ENCODE measurements at places on chromosomes 2 and 18.
A peak's percentile ranks its signal among the peaks of the same experiment; 100 is the strongest.

- no peak for DNase-seq
Measured at GRCh38 chr18:60182223-60182622, 190.4 kb downstream of the MC4R start.

- no peak for DNase-seq
Measured at GRCh38 chr2:9695941-9696340, 65.1 kb upstream of the YWHAQ start.

DNA sequence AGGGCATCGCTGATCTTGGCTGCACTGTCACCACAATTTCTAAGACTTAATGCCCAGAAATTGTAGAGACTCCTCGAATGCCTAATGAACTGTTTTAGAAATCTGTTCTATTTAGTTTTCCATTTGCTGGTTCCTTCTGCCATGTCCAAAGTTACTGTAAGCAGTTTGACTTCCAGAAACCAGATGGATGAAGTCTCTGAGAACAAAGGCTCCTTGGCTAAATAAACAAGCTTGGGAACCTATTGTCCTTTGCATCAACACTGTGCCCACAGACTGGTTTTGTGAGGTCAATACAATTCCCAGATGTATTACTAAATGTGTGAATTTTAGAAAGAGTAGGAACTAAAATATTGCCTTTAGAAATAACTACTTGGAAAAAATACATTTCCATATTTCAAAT is 600.2 kb downstream of the NYAP2 start:
- no peak for DNase-seq

DNA sequence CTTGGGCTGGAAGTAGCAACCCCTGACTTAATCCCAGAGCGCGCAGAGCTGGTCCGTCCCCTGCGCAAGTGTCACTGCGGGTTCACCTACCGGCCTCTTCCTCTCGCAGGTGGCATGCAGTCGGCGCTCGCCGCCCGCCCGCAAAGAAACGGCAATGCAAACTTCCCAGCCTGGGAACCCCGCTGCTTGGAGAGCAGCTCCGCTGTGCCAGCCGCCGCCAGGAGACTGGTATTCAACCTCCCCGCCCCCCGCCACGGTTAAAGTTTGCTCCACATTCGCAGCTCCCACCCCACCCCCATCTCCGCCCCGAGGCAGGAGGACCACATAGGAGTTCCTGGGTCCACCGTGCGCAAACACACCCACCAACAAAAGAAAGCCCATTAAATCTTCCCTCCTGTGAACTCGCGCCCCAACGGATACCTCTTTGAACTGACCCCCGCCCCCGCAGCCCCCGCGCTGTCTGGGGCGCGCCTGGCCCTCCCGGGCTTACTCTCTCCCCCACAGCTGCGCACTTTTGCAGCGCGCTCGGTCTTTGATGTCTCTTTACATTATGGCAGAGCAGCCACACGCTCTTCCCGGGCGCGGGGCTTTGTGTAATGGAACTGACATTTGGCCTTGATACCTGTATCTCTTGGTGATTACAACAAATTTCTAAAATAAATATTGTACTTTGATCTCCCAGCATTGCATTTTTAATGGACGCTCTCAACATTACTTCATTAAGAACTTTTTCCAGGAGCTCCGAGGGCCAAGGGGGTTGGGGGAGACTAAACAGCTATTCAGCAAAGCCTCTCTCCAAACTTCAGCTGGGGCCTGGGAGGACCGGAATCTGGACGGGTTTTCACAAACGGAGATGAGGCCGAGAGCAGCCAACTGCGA is 3.1 kb upstream of the SP5 start:
- DNase-seq, result peak; percentile 64

- DNase-seq, result no peak
Measured at GRCh38 chr2:3147651-3148530, 229.7 kb downstream of the EIPR1 start.

DNA sequence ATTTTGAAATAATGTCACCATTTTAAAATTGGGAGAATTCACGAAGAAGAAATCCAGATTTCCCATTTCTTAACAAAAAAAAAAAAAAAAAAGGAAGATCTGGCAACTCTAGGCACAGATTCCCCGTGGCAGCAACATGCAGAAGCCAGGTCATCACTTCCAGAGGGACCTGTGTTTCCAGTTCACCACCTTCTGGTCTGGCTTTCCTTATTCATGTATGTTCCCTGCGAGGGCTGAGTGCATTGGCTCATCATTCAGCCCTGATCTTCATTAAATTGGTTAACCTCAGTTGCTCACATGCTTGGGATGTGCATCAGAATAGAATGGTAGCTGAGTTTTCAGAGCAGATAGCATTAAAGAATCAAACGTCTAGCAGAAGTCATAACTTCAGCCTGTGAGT is 25.0 kb upstream of the MAP3K20 start:
- DNase-seq, result no peak

DNA sequence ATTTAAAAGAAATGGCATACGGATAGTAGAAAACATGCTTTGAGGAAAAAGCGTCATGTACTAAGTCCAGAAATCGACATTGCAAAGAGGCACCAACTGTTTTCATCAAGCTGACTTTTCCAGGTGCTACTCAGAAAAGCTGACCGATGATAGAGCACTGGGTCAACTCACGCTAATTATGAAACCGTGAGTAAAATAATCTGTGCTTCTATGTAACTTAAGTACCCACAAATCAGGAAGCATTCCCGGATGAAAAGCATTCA is 353 bp upstream of the NUP35 start:
- no peak for DNase-seq

GRCh38 chr2:230708204-230708603 is 4.4 kb upstream of the CAB39 start:
- no peak for DNase-seq

DNA sequence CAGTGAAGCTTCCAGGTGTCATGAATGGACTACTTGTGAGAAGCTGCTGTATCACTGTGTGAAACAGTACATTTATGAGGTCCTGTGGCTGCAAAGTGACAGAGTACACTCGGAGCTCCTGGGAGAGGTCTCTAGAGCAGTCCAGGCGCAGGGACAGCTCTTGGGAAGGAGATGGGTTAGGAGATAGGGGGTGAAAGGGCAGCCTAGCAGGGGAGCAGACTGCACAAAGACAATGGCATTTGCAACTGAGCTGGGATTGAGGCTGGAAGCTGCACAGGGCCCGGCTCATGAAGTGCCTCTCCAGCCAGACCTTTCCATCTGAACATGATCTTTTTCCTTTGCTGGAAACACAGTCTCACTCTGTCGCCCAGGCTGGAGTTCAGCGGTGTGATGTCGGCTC is 83.6 kb downstream of the RHOB start:
- DNase-seq, result no peak
